ENCODE measurements at places on chromosomes 1 and 21. TPM values are rescaled to one million over a fixed set of nuclear protein-coding genes. Genes with fewer than 3 reads are reported as not detected.

GNG4 gene
- total RNA-seq = 0.58 TPM

DNA sequence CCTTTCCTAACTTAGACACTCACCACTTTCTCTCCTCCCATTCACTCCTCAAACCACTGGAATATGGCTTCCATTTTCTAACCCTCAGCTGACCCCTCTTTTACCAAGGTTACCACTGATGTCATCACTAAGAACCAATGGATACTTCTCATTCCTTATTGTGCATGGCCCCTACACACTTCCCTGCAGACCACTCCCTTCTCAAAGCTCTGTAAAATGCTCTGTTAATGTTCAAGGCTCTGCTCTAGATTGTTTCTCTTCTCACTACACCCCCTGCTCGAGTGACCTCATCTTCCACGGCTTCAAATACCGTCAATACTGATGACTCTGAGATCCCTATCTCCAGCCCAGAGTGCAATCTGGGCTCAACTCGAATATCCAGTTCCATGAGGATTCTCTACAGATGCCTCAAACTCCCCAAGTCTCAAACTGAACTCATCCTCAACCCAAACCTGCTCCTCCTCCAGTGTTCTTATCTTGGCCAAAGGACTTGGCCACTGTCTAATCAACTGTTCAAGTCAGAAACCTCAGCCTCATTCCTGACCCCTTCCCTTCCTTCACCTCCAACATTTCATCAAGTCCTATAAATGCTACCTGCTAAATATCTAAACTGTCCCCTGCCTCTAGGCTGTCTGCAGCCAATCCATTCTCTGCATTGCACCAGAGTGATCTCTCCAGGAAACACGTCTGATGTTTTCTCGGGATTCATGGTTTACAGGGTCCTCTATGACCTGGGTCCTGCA, 41.3 kb upstream of the BMP8B start:
- H3K27ac ChIP-seq = no peak overlapping the region
- H3K27me3 ChIP-seq = no peaks in the 10 kb centered on the region
- no peak overlapping the region for H3K4me3 ChIP-seq
- no peaks in the 10 kb centered on the region for H3K36me3 ChIP-seq
- DNase-seq = no peak

- no peaks in the 10 kb centered on the region for H3K36me3 ChIP-seq
- no peak overlapping the region for H3K27ac ChIP-seq
- H3K27me3 ChIP-seq = no peaks in the 10 kb centered on the region
- H3K4me1 ChIP-seq = no peaks in the 10 kb centered on the region
- H3K4me3 ChIP-seq = no peak overlapping the region
Observed at GRCh38 chr1:96845464-96845863, 123.9 kb downstream of the PTBP2 start.

DNA sequence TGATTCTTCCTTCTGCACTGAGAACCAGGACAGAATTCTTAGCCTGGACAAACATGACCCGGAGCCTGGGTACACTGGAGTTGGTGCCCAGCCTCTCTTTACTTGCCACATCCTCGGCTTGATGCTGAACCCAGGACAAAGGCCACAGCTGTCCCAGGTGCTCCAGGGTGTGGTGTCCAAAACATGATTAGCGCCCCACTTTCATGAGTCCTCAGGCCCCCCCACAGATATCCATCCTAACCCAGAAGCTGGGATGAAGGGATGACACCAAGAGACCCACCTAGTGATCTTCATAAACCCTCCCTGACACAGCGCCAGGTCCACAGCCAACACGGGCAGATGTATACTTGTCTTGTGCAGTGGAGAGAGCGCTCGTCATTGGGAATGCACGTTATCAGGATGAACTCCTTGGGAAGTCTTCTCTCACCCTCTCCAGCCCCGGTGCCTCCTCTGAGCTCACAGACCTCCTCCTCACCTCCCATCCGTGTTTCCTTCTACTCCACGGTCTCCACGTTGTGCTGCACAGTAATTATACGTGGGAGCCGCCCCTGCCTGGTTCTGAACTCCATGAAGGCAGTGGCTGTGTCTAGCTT, 3.6 kb downstream of the ABCA4 start:
- no peaks in the 10 kb centered on the region for H3K27me3 ChIP-seq
- no peaks in the 10 kb centered on the region for H3K4me1 ChIP-seq
- H3K4me3 ChIP-seq = no peak overlapping the region
- H3K36me3 ChIP-seq = no peaks in the 10 kb centered on the region
- no peak for DNase-seq
- no peak overlapping the region for H3K27ac ChIP-seq
